ENCODE measurements at places on chromosomes 1 and 21. TPM values are rescaled to one million over a fixed set of nuclear protein-coding genes. Genes with fewer than 3 reads are reported as not detected.

The LCK gene
- total RNA-seq, result not detected

The TNFSF4 gene
- total RNA-seq, result 1.3 TPM

The FCMR gene
- total RNA-seq, result 1.7 TPM

The PLA2G5 gene
- not detected for total RNA-seq

The FASLG gene
- total RNA-seq, result not detected

The GLIS1 gene
- 1.9 TPM for total RNA-seq

The SLC9C2 gene
- total RNA-seq, result not detected

The LHX4 gene
- 0.20 TPM for total RNA-seq

The C1orf56 gene
- 3.2 TPM for total RNA-seq

The PBXIP1 gene
- 14.7 TPM for total RNA-seq

The SELP gene
- not detected for total RNA-seq

The DNAJC11 gene
- 18.2 TPM for total RNA-seq

The NUDT4B gene
- 28.4 TPM for total RNA-seq

The FAM163A gene
- total RNA-seq, result not detected

The IQGAP3 gene
- 35.5 TPM for total RNA-seq

The SH3BGR gene
- 1.3 TPM for total RNA-seq

The LHX8 gene
- 8.6 TPM for total RNA-seq

The CENPF gene
- total RNA-seq, result 123 TPM

The CLIC6 gene
- total RNA-seq, result not detected

The PTPRC gene
- total RNA-seq, result 0.98 TPM

The SNAPIN gene
- total RNA-seq, result 75.2 TPM

The SLC25A33 gene
- 8.1 TPM for total RNA-seq

The CLDN14 gene
- total RNA-seq, result not detected

The CDC42BPA gene
- total RNA-seq, result 24.2 TPM

Data from RPMI7951 (cell line).